HFF-Myc (cell line): ENCODE measurements at places on chromosomes 6 and 20.
A peak's percentile ranks its signal among the peaks of the same experiment; 100 is the strongest.

GRCh38 chr6:38310061-38310460 lies 329.7 kb downstream of the BTBD9 start:
- DNase-seq, result no peak

DNA sequence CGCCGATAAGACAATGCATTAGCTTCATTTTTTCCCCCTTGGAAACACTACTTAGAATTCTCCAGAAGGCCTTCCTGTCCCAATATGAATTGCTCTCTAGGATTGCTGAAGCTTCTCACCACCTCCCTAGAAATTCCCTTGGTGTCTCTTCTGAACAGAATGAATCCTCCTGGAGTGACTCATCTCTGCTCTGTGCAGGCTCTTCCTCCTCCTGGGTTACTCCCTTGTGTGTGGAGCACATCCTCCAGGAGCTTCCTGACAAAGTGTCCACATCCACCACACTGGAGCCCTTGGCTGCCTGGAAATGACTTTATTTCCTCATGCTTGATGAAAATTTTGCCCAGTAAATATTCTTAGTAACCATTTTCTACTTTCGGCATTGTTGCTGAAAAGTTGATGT lies 54.4 kb downstream of the DTNBP1 start:
- peak; percentile 68 for DNase-seq

GRCh38 chr6:37565267-37566110 lies 65.8 kb upstream of the CCDC167 start:
- no peak for DNase-seq

GRCh38 chr6:47241742-47242482 lies 67.8 kb downstream of the TNFRSF21 start:
- DNase-seq, result no peak

DNA sequence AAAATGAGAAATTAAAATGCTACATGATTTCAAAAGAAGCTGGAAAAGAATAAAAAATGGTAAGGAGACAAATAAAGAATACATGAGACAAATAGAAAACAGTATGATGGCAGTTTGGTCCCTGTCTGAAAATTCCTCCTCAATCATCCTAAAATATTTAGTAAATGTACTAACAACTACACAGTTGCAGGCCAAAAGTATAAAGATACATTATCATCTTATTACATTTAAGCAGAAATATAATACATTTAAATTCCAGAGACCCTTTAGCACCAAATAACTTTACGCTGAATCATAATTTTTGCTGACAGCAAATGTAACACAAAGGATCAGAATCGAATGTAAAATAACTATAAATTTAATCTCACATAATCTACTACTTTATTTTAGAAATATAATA lies 4.4 kb downstream of the HMGCLL1 start:
- DNase-seq, result no peak

DNA sequence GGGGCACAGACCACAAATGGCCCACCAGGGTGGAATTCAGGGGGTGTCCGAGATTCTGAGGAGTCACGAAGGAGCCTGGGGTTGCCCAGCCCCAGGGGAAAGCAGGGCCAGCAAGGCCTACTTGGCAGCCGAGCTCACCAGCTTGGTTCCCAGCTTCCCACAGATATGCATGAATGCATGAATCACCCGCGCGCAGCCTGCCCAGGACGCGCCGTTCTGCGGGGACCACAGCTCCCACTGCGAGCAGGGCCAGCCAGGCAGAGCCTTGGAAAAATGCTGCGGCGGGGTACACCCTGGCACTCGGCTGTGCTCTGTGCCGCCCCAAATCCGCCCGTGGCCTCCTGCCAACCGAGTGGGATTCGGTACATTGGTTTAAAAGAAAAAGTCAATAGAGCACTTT lies 211.0 kb downstream of the NFATC2 start:
- no peak for DNase-seq

DNA sequence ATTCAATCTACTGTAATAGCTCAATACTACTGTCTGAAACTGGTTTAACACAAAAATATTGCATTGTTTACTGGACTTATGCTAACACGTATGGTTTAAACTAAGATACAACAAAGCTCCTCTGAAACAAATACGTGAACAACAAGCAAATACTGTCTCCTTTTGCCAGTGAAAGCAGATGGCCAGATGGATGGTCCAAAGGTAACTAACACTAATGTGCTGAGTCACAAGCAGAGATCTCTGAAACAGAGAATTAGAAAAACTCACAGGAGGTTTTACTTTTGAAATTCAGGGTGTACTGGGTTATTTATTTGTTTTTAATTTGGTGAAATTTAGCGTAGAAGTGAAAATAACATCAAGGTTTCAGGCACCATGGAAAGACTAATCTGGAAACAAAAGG lies 124.3 kb upstream of the SOX4 start:
- DNase-seq, result no peak

DNA sequence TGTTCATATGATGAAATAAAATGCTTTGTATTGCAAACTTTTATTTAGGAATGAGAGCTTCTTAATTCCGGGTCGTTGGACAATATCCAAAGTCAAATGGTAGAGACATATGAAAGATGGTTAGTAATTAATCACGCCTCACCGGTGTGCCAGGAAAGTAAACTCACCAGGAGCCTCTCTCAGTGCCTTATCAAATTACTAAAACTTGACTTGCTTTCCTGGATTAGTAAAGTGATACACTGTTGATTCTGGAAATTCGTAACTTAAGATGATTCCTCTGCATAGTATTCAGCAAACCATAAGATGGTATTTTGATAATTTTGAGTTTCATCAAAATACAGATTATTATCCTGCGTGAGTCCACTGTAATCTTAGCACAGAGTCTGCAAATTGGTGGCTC lies 115.2 kb downstream of the PAX1 start:
- no peak for DNase-seq

DNA sequence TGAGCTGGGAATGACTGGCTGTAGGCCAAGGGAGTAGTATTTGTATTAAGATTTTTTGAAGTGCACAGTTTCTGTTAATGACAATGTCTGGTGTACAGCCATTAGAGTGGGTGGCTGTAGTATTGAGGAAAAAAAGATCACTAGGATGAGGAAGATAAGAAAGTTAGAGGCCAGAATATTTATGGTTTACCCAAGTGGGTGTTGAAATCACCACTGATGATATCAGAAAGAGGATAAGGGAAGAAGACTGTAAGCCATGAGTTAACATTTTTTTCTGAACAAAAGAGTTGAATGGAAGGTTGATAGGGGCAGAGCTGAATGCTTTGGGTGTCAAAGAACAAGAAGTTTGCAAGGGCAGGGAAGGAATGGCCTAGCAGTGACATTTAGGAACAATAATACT lies 104.7 kb downstream of the PRDM13 start:
- no peak for DNase-seq

- DNase-seq, result no peak
These were observed 789.2 kb upstream of the SLC35B3 start for GRCh38 chr6:9224539-9224938.

GRCh38 chr6:137416376-137417109 lies 77.7 kb downstream of the OLIG3 start:
- DNase-seq, result no peak

- no peak for DNase-seq
These were observed 130.8 kb downstream of the SYCP2 start for GRCh38 chr20:59802471-59803221.

GRCh38 chr6:90187437-90188121 lies 109.1 kb downstream of the BACH2 start:
- DNase-seq, result no peak

GRCh38 chr6:21594416-21595281 lies 1.1 kb downstream of the SOX4 start:
- no peak for DNase-seq

DNA sequence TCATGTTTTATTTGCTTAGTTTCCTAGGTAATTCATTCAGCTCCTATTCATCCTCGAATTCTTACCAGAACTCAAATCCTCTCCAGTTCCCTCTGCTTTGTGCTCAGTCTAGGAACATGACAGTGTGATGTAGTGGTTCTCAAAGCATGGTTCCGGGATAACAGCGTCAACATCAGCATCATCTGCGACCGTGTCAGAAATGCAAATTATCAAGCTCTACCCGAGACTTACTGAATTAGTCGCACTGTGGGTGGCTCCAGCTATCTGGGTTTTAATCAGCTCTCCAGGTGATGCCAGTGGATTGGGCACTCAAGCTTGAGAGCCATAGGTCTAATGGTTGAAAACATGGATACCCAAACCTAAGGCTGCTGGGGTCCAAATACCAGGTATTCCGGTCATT lies 7.7 kb upstream of the STK35 start:
- no peak for DNase-seq

GRCh38 chr20:62364911-62365736 lies 2.0 kb downstream of the LAMA5 start:
- no peak for DNase-seq

GRCh38 chr6:142478117-142478516 lies 176.3 kb downstream of the ADGRG6 start:
- DNase-seq, result peak; percentile 25

- DNase-seq, result no peak
These were observed 525 bp downstream of the PNRC1 start for GRCh38 chr6:89081129-89081422.

GRCh38 chr6:137013738-137014602 lies 30.8 kb downstream of the IL20RA start:
- DNase-seq, result peak; percentile 9

DNA sequence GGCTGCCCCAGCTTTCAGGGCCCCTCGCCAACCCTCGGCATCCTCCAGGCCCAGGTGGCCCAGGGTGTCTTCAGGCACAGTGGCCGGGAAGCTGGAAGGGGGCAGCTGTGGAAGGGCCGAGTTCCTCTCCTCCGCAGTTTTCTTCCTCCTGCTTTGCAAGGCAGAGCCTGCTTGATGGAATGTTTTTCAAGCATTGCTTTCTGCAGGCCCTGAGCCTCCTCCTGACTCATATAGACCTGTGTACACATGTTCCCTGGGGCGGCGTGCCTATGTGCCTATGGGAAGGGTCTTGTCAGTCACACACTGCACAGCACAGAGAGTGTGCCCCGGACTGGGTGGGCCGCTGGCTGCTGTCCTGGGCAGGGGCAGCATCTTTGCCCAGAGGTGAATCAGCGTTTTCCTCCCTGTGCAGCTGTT lies 107.5 kb downstream of the ERMARD start:
- no peak for DNase-seq

- peak; percentile 42 for DNase-seq
These were observed 2.2 kb upstream of the PTPRA start for GRCh38 chr20:2871111-2871465.

GRCh38 chr6:3707751-3708412 lies 43.6 kb downstream of the PXDC1 start:
- no peak for DNase-seq

GRCh38 chr6:24858177-24858653 lies 59.5 kb upstream of the ARMH2 start:
- DNase-seq, result no peak

DNA sequence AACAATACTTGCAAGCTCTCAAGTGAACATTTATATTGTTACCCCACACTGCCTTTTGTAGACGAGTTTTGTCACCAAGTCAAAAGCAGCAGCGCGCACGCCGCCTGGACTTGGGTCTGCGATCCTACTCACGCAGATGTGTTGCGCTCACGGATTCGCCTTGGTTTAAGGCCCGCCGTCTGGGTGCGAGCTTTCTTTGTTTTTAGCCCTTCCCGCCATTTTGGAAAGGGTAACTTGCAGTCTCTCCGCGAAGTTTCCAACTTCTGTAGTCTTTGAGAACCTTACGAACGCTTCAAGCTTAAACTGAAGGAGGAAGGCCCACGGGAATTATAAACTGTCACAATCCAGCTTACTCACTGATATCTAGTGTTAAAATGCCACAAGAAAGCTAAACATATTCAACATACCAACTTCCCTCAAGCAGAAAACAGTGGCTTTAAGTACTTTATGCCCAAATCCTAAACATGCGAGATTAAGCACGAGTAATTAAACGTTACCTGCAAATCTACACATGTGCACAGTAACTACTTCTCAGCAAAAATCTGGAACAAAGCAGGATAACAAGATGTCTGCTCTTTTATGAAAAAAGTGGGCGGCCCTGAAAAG lies 80.4 kb upstream of the BTN3A2 start:
- DNase-seq, result no peak

GRCh38 chr20:37729909-37730308 lies 36.1 kb downstream of the CTNNBL1 start:
- no peak for DNase-seq

DNA sequence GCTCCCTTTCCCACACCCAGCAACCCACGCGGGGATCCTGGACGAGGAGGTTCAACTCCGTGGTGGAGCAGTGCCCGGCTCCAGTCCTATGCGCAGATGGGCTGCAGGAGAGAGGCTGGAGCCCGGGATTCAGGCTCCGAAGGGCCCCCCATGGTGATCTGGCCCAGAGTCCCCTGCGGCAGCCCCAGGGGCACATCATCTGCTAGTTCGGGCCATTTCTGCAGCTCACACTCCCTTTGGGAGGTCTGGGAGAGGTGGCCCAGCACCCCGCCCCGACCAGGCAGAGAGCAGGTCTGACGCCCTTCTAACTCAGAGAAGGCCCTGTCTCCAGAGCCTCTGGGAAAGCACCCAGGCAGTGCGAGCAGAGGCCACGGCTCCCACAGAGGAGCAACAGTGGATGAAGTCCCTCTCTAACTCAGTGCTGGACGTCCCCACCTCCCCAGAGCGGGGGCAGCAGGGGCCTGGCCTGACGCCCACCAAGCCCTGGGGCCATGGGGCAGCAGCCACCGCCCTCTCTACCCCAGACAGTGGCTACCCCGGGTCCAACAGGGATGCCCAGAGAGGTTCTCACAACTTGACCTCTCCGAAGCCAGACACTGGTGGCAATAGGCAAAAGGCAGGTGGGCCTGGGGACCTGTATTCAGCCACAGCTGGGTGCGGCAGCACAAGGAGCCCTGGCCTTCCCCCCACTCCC lies 3.3 kb downstream of the KCNQ2 start:
- no peak for DNase-seq

GRCh38 chr6:5632348-5632935 lies 371.1 kb downstream of the FARS2 start:
- peak; percentile 5 for DNase-seq

- DNase-seq, result no peak
These were observed 128.2 kb downstream of the SNX5 start for GRCh38 chr20:17840423-17840822.

DNA sequence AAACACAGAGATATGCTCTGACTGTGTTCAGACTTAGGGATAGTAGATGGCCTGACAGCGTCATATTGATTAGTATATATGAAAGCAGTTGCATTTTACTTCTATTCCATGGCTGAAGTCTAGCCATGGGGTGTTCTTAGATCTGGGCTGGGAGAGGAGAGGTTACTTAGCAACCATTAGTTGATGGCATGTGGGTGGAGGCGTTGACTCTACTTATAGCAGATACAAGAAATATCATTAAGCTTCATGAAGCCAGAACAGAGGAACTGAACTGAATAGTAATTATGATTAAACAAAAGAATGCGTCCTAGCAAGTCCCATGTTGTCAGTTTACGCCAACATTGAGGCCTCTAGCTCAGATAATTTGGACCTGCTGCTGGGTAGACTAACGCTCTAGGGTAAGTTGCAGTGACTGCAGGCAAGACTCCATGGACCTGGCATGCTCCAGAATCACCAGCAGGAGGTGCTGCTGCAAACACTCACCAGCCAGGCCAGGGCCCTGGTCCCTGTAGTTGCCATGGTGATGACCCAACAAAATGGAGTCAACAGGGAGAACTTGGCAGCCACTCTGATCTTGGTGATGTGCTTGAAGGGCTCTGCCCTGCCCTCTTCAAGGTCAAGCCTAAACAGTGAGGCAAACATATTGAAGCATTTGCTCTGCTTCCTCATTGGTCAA lies 477.3 kb downstream of the PREX1 start:
- no peak for DNase-seq

- peak; percentile 19 for DNase-seq
These were observed 86.0 kb downstream of the SESN1 start for GRCh38 chr6:109008537-109009235.
